KG1 (cell line): ENCODE measurements at places on chromosomes 2 and 18.
A peak's percentile ranks its signal among the peaks of the same experiment; 100 is the strongest.

- DNase-seq, result no peak
Measured at GRCh38 chr2:113054066-113054465, 1.4 kb upstream of the IL36B start.

GRCh38 chr2:229675569-229675968, 38.8 kb downstream of the DNER start:
- no peak for DNase-seq

GRCh38 chr2:208541461-208541988, 134.9 kb downstream of the PTH2R start:
- DNase-seq, result no peak

- no peak for DNase-seq
Measured at GRCh38 chr18:79884294-79884962, 67.0 kb downstream of the SLC66A2 start.

- DNase-seq, result no peak
Measured at GRCh38 chr2:239253264-239253663, 147.6 kb downstream of the HDAC4 start.

- DNase-seq, result no peak
Measured at GRCh38 chr18:61333746-61334490, 688 bp downstream of the CDH20 start.

DNA sequence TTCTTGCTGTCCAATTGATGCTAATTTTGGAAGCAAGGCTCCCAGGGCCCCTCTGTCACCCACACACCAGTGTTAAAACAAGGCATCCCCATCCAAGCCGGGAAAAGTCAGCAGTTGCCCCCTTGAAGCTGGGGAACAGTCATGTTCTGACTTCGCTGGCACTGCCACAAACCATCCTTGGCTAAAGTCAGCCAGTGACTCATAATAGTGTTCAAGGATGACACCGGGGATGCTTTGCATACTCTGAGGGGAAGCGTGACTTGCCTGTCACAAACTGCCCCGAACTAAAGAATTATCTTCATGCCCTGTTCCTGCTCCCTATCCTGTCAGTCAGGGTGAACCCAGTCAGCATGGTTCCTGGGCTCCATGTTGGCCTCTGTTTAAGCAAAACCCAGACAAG, 37.0 kb downstream of the TGFA start:
- no peak for DNase-seq

DNA sequence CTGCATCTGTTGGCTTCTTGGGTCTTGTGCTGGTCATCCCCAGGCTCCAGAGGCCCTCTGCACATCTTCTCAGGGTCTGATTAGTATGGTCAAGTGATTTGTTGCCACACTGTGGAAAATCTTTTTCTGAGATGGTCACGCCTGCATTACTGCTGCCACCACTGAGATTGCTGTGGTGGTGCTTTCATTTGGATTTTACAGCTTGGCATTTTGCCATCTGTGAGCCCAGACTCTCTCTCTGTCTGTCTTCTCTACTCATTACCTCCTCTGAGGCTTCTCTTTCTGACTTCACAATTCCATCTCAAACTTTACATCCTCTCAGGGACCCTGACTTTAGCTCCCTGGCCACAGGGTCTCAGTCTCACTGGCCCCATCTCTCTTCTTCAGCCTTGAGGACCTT, 154.6 kb downstream of the LRRTM1 start:
- no peak for DNase-seq

DNA sequence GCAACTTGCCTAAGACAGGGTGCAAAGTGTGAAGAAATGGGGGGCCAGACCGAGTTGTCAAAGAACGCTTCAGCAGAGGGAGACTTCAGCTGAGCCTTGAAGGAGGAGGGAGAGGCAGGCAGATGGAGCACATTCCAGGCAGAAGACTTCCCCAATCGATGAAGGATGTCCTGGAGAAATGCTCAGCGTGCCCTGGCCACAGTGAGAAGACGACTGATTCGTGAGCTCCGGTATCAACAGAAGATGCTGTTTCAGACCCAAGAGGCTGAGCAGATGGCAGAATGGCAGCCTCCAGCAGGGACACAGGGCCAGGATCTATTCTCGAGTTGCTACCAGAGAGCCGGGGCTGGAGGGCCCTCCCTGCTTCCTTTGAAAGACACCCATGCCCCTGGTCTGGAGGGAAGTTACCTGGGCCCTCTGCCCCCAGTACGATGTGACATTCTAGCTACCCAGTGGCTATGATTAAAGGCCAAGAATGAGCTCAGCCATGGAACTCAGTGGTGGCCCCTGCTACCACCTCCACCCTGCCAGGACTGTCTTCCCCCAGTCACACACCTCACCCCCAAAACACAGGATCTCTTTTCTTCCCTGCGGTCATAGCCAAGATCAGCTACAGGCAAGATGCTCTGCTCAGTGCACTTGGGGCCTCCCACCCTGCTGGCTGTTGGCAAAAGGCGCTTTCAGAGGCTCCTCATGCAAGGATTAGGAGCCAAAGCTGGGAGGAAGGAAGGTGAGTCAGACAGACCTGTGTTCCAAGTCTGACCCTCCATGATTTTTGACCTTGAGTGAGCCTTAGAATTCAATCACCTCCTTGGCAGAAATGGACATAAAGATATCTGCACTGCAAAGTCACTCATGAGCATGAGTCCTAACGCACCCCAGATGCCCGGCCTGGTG, 84.3 kb downstream of the TFCP2L1 start:
- no peak for DNase-seq

- no peak for DNase-seq
Measured at GRCh38 chr2:9097239-9097638, 93.8 kb upstream of the MBOAT2 start.

DNA sequence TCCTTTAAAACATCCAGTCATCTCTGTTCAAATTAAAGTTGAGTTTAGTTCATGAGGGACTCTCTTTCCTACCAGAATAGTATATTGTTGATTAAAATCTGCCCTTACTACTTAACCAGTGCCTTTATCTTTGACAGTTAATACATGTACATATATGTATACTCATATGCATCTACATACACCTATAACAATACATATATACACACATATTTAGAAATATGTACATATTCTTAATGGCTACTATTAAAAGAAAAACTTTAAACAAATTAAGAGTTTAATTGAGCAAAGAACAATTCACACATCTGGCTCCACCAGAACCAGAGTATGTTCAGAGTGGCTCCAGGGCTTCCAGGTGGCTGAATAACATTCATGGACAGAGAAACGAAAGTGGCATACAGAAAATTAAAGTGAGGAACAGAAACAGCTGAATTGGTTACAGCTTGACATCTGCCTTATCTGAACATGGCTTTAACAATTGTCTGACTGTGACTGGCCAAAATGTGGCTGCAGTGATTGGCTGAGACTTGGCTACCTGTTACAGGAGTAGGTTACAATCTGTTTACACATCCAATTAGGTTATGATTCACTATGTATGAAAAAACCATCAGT, 38.8 kb downstream of the ZNF519 start:
- no peak for DNase-seq

- peak; percentile 20 for DNase-seq
Measured at GRCh38 chr2:43576981-43577892, 18.6 kb downstream of the THADA start.

- DNase-seq, result no peak
Measured at GRCh38 chr18:63365876-63366212, 1.2 kb downstream of the KDSR start.

DNA sequence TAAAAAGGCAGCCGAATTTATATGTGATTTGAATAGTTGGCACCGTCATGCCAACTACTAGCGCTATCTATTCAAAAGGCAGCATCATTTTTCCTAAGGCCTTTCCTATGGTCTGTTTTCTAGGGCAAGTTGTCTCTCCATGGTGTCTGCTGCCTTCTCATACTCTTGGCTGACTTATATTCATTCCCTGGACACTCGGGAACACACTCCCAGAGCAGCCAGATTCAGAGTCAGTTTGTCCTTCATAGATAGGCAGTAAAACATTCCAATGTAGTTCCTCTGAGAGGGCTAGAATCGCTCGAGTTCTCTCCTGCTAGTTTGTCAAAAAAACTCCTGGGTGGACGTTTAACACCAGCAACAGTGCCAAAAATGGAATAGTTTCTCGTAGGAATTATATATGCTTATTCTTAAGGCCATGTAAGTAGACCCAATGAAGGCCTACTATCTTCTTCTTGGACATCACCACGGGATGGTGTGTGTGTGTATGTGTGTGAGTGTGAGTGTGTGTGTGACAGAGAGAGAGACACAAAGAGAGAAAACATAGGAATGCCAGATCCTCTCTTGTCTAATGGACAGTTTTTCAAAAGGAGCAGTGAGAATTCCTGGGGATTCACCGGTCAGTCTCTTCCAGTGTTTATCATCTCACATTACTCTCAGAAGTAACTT, 129.3 kb upstream of the CTAGE1 start:
- DNase-seq, result no peak

GRCh38 chr18:13051159-13051558, 60.0 kb downstream of the CEP192 start:
- no peak for DNase-seq

GRCh38 chr2:186884587-186884986, 35.6 kb upstream of the ZSWIM2 start:
- DNase-seq, result peak; percentile 85

DNA sequence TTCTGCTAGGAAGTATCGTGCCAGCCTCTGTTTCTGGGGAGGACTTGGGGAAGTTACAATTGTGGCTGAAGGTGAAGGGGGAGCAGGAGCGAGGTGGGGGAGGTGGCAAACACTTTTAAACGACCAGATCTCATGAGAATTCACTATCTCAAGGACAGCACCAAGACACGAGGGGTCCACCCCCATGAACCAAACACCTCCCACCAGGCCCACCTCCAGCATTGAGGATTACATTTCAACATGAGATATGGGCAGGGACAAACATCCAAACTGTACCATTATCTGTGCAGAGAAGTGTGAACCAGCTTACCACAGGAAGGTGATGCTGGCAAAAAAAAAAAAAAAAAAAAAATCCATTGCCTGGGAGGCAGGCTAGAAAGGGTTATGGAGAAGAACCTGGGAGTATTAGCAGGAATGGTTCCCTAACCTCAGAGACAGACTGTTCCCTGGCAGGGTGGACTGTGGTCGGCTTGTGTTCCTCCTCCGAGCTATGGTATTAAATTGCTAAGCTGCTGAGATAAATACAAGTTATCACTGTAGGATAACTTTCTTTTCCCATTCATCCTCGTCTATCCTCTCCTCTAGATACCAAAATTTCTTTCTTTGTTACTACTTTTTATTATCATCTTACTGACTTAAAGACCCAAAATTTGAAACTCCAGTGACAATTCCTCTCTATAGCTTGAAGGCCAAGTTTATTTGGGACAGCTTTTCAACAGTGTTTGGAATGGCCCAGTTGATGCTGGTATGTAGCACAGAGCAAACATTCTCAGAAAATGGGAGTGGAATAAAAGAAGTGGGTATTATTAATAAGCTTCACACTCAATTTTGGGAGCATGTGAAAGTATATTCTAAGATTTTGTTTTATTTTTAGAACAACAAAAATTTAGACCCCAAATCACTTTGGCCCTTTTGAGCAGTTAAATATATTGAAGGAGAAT, 73.7 kb upstream of the MAP3K20 start:
- DNase-seq, result no peak

GRCh38 chr2:198857246-198857645, 600.5 kb downstream of the SATB2 start:
- no peak for DNase-seq

DNA sequence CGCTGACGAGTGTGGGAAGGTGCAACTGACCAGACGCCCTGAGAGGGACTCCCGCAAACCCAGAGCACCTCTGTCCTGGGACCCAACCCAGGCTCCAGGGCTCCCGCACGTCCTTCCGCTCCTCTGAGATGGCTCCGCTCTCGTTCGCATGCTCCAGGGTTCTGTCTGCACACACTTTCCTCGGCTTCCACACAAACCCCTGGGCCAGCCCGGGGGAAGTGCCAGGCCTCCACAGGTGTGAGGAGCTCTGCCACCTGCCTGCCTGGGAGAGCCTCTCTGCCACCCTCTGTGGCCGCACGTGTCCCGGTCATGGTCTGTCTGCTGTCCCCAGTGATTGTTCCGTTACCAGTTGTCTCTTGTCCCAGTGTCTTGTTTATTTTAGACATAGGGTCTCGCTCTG, 222.9 kb downstream of the HDAC4 start:
- no peak for DNase-seq

GRCh38 chr2:199862788-199863187, 11.8 kb upstream of the FTCDNL1 start:
- no peak for DNase-seq

DNA sequence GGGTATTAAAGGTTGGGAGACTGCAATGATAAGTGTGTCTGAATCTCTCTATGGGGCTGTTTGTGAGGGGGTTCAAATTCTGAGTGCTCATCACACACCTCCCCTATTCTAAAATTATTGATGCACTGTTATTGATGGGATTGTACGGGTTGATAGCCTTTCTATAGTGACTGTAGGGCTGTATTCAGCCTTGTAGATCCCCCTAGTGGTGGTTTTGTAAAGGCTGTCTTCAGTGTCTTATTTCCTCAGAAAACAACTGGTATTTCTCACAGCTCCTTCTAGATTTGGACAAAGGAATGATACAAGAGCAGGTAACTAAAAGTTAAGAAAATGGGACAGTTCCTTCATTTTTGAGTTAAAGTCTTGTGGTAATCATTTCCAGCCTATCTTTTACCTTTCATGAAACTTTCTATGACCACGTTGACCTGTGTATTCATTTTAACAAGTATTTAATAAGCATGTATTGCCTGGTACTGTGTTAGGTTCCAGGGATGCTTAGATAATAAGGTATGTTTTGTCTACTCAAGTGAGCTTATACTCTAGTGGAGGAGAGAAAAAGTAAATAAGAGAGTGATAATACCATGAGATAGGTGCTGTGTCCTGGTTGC, 21.2 kb downstream of the SMAD4 start:
- no peak for DNase-seq

- no peak for DNase-seq
Measured at GRCh38 chr2:3563521-3563976, 5.4 kb upstream of the RNASEH1 start.

DNA sequence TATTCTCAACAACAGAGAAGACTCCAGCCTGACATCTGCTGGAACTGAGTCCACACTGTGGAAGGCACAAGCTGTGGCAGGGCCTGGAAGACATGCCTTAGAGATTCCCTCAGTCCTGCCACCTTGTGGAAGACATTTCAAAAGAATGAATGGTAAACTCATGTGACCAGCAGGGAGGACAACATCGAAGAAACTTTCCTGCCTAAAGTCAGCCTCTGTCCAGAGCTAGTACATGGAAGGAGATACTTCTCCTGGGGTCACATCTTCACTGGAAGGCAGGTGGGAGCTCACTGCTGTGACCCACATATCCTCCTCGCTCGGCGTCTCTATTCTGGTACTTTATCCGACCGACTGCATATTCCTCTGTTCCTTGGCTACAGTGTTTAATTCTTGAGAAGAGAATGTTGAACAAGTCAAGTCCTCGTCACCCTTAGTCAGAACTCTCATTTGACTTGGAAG, 59.5 kb downstream of the PUM2 start:
- DNase-seq, result peak; percentile 23

GRCh38 chr2:44751754-44752479, 189.6 kb upstream of the SIX3 start:
- DNase-seq, result no peak
